ENCODE measurements at places on chromosomes 1 and 21.

DNA sequence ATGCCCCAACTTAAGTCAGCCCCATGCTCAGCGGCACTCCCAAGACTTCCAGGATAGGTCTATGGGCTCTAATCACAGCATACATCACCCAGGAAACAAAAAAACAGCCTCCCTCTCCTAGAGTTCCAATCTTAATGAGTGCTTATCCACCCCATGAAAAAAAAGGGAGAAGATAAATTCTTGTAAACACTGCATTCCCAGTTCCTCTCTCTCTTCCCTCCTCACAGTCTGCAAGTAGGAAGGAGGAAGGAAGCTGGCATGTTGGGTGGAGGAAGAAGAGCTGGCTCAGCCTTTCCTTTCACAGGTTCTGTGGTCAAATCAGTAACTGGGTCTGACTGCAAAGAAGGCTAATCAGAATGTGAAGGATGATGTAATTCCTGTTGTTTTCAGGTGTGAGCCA is 69.9 kb upstream of the ZC3H11B start:
- H3K27ac ChIP-seq, result no peak overlapping the region
- H3K27me3 ChIP-seq, result no peaks in the 10 kb centered on the region
- DNase-seq, result no peak
- no peaks in the 10 kb centered on the region for H3K36me3 ChIP-seq
- H3K4me3 ChIP-seq, result no peak overlapping the region
- no peaks in the 10 kb centered on the region for H3K4me1 ChIP-seq

- H3K4me3 ChIP-seq, result no peak overlapping the region
- H3K27me3 ChIP-seq, result no peaks in the 10 kb centered on the region
- H3K4me1 ChIP-seq, result peaks cover 10% of the 10 kb centered on the region
- no peak for DNase-seq
- no peak overlapping the region for H3K27ac ChIP-seq
These were observed 299.8 kb downstream of the DUSP10 start for GRCh38 chr1:221442056-221442455.

GRCh38 chr1:33698361-33699035 is 165.4 kb upstream of the HMGB4 start:
- DNase-seq, result no peak
- no peaks in the 10 kb centered on the region for H3K27me3 ChIP-seq
- no peak overlapping the region for H3K27ac ChIP-seq
- no peaks in the 10 kb centered on the region for H3K4me1 ChIP-seq

DNA sequence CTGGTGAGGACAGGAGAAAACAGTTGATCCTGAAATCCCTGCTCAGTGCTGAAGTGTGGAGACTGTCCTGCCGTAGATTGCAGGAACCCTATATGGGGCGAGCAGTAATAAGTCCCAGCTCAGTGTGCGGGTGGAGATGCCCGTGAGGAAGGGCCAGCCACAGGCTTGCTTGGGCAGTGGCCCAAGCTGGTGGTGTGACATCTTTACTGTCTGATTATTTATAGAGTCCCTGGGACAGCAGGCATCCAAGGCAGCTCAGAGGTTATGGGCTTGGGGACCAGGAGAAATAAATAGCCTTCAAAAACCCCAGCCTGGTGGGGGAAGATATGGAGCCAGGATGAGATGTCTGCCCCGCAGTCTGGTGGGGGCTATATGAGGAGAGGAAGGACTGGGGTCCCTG is 170.7 kb upstream of the POU3F1 start:
- H3K27me3 ChIP-seq, result no peaks in the 10 kb centered on the region
- no peaks in the 10 kb centered on the region for H3K36me3 ChIP-seq
- H3K27ac ChIP-seq, result no peak overlapping the region
- H3K4me1 ChIP-seq, result no peaks in the 10 kb centered on the region
- H3K4me3 ChIP-seq, result no peak overlapping the region
- no peak for DNase-seq

DNA sequence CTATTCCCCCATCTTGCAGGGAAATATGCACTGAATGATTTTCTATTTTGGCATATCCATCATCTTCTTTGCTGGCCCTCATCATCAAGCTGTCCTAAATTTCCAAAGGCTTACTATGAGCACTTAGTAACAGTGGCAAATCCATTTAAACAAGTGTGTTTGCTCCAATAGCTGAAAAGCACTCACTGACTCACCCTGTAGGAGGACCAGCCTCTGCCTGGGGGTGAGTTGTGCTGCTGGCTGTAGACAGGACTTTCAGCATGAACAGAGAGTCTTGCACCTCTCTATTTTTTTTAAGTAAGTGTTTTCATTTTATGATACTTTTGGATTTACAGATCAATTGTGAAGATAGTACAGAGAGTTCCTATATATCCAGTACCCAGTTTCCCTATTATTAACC is 97.3 kb downstream of the SLC35F3 start:
- H3K27me3 ChIP-seq, result no peaks in the 10 kb centered on the region
- DNase-seq, result no peak
- no peak overlapping the region for H3K27ac ChIP-seq
- H3K36me3 ChIP-seq, result no peaks in the 10 kb centered on the region
- H3K4me3 ChIP-seq, result no peak overlapping the region

- no peaks in the 10 kb centered on the region for H3K36me3 ChIP-seq
- H3K27me3 ChIP-seq, result no peaks in the 10 kb centered on the region
- DNase-seq, result no peak
- H3K27ac ChIP-seq, result peak overlapping the region; percentile 83
- H3K4me3 ChIP-seq, result peak overlapping the region; percentile 83
- peaks cover 22% of the 10 kb centered on the region for H3K4me1 ChIP-seq
These were observed 827 bp upstream of the URB1 start for GRCh38 chr21:32393677-32394001.

DNA sequence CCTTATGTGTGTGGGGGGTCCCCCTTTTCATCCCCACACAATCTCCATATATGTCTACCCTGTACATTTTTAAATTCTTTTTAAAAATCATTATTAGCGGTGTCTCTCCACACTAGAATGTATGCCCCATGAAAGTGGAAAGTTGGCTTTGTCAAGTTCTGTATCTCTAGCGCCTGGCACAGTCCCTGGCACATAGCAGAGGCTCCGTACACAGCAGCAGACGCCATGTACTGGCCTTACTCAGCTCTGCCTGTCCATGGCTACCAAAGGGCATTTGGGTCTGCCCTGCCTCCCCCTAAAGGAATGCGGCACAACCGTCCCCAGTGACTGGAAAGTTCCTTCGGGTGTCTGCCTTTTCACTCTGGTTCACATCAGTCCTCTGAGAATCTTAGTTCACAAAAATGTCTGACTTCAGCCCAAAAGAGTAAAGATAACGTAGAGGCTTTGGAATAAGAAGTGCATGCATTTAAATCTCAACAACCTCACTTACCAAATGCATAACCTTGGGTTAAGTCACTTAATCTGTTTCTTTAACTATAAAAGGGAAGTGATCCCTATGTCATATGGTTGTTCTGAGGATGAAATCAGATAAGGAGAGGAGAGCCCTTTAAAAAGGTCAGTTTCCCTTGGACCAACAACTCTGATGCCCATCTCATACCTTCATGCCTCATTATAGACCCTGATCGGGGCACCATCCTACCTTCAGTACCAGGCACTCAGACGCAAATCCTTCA is 61.1 kb downstream of the CD46 start:
- H3K27me3 ChIP-seq, result no peaks in the 10 kb centered on the region
- no peak overlapping the region for H3K4me3 ChIP-seq
- H3K27ac ChIP-seq, result no peak overlapping the region
- DNase-seq, result no peak
- peaks cover 84% of the 10 kb centered on the region for H3K36me3 ChIP-seq
- H3K4me1 ChIP-seq, result peaks cover 50% of the 10 kb centered on the region

GRCh38 chr1:224704107-224704735 is 88.1 kb downstream of the CNIH3 start:
- H3K27me3 ChIP-seq, result no peaks in the 10 kb centered on the region
- H3K36me3 ChIP-seq, result no peaks in the 10 kb centered on the region
- H3K27ac ChIP-seq, result no peak overlapping the region

DNA sequence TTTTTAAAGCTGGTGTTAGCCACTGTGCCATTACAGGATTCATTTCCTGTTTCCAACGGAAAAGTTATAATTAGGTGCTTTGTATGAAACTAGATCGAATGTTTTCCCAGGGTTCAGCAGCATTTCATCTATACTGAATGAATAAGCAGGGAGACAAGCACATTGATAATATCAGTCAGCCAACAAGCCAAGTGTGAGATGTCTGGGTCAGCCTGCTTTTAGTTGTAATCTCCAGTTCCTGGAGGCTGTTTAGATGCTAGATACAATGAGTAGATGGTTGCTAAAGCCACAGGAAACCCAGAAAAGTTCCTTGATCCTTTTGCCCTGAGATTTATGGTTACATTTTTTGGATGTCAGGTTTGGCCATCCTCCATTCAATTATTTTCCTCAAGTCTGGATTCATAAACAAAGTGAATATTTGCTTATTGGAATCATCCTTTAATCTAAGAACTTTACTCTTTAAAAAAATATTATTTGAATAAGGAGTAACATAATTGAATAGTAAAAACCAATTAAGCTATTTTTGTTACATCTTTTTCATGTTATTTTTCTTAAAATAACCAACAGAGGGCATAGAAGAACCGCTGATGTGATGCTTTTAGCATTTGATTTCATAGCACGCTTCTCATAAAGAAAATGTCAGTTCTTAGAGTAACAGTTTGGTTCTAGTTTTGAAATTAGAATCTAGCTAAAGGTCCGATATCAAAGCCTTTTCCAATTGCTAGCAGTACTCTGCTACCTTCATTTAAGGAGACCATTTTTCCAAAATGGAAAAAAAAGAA is 76.6 kb downstream of the HSPA13 start:
- H3K36me3 ChIP-seq, result no peaks in the 10 kb centered on the region
- no peak overlapping the region for H3K4me3 ChIP-seq
- H3K4me1 ChIP-seq, result no peaks in the 10 kb centered on the region

GRCh38 chr1:5485968-5486696 is 506.1 kb downstream of the NPHP4 start:
- no peaks in the 10 kb centered on the region for H3K36me3 ChIP-seq
- no peak for DNase-seq
- no peak overlapping the region for H3K4me3 ChIP-seq
- H3K4me1 ChIP-seq, result peaks cover 11% of the 10 kb centered on the region
- no peak overlapping the region for H3K27ac ChIP-seq

DNA sequence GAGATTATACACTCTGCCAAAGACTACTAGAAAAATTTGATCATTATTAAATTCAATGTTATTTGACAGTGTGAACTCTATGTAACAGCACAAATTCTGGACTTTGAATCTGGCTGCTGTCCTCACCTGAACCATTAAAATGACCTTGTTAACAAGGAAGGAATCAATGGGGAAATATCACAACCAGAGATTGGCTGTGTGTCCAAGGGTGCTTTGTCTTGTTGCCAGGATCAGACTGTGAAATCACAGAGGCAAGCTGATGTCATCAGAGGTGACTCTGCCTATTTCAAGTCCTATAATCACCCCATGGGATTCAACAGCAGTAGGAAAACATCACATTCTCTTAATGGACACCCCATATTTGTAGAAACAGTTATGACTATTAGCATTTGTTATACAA is 46.8 kb downstream of the ADAMTS5 start:
- DNase-seq, result no peak
- H3K36me3 ChIP-seq, result no peaks in the 10 kb centered on the region
- H3K27ac ChIP-seq, result no peak overlapping the region
- H3K27me3 ChIP-seq, result no peaks in the 10 kb centered on the region
- H3K4me1 ChIP-seq, result no peaks in the 10 kb centered on the region
